Left renal pelvis (tissue), 4 donors: ENCODE measurements at places on chromosomes 12 and 14.

DNA sequence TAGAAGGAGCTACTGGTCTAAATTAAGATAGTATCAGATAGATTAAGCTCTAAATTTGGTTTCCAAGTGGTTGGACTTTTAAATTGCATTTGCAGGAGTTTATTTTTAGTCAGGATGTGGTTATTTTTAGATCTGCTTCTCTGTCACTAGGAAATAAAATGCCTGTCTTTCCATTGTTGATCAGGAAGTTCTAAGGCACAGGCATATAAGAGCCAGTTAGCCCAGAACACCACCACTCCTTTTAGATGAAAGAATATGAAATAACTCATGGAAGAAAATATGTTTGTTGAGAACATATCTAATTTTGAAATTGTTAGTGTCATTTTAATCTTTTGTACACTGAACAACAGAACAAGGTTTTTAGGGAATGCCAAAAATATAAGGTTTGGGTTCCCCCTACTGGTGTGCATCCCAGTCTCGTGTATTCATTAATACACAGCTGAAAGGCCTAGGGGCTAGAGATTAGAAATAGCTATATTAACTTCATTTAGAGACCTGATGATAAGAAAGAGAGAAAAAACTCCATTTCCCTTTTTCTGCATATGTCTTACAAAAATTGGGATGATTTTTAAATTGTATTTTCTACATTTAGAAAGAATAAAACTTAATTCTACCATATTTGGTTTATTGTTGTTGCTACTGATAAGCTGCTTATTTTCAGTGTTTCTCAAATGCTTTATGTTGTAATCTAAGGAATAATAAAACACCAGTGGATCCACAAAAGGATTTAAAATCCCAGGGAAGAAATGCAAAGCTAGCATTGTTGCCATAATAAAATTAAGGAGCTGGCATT lies 67.2 kb downstream of the RIC8B start:
- DNase-seq = peak; percentile 18

GRCh38 chr12:101685092-101685491 lies 12.3 kb upstream of the CHPT1 start:
- DNase-seq = no peak

GRCh38 chr14:74548881-74549280 lies 55.3 kb downstream of the ISCA2 start:
- DNase-seq = no peak

DNA sequence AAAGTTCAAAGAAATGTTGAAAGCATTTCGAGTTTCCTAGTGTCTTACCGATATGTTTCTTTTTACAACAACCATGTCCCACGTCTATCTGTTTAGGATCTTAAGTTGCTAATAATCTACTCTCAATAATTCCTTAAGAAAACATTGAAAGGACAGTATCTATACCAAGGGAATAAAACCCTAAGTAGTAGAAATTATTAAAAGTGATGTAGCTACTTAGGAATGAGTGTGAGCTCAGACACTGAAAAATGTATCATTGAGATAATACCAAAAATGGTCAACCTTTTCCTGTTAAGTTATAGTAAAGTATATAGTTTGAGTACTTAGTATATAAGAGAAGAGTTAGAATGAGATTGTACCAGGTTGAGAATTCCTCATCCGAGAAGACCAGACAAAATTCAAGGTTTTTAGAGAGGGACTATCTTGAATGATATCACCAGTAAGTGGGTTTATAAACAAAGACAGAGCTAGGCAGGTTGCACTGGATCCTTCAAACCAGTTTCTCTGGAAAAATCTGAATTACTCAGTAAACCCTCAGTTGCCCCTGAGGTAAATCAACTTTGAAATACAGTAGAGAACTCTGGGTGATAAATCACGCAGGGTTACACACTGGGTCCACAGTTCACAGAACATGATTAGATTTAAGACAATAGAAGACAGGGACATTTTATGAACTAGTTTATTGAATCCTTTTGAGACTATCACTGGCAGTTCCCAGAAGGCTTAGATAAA lies 96.8 kb downstream of the ERGIC2 start:
- DNase-seq = no peak

DNA sequence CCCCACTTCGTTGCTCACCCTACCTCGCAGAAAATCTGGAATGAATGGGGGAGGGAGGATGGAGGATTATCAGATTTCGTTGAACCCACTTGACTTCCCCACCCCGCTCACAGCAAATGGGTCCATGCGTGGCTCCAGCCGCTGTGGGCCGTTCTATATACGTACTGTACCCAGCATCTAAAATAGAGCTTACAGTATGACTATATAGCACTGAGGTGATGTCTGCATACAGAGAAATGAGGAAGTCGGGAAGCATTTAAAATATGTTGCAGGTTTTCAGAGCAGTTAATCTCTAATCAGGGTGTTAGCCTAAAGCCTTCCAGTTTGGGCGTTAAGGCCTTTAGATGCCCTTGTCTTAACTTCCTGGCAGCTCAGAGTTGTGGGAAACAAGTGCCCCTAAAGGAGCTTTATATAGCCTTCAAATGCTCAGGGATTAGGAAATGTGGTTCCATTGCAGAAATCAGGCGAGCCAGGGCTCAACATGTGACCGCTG lies 1.4 kb downstream of the BICDL1 start:
- no peak for DNase-seq

DNA sequence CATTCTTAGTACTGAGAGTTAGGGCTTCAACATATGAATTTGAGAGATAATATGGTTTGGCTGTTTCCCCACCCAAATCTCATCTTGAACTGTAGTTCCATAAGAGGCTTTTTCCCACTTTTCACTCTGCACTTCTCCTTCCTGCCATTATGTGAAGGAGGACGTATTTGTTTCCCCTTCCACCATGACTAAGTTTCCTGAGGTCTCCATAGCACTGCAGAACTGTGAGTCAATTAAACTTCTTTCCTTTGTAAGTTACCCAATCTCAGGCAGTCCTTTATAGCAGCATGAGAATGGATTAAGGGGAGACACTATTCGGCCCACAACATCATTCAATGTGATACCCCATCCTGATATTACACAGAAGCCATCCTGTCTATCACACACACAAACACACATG lies 36.8 kb upstream of the ALG10B start:
- DNase-seq = no peak

DNA sequence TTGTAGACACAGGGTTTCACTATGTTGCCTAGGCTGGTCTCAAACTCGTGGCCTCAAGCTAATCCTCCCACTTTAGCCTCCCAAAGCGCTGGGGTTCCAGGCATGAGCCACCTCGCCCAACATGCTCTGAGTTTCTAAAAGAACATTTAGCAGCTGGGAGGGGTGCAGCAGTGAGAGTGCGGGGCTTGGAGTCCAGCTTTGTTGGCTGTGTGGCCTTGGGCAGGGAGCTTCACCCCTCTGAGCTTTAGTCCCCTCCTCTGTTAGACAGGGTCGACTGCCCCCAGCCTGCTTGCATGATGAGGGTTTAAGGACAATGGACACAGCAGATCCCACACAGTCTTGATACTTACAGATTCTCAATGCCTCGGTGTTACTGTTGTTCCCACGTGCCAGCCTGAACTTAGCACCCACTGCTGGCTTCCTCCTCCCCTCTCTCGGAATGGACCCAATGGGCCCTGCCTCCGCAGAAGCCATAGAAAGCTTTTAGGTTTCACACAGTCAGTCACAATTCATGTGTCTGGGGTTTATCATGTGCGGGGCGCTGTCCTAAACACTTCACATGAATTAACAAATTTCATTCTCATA lies 54.6 kb downstream of the PSMA6 start:
- no peak for DNase-seq

DNA sequence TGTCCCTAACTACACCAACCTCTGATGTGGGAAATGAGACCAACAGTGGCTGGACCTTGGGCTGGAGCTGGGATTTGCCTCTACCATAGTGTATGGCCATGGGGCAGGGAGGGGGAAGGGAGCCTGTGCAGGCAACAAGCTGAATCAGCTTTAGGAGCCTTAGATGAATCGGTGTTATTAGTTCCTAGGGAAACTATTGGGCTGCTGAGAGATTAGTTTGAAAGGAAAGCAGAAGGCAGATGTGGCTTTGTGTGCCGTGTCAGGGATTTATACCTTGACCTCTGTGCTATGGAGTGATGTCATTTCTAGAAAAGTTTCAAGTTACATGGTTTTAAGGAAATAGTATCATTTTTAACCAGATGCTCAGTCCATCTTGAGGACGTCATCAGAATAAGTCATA lies 19.5 kb upstream of the GAS2L3 start:
- no peak for DNase-seq

DNA sequence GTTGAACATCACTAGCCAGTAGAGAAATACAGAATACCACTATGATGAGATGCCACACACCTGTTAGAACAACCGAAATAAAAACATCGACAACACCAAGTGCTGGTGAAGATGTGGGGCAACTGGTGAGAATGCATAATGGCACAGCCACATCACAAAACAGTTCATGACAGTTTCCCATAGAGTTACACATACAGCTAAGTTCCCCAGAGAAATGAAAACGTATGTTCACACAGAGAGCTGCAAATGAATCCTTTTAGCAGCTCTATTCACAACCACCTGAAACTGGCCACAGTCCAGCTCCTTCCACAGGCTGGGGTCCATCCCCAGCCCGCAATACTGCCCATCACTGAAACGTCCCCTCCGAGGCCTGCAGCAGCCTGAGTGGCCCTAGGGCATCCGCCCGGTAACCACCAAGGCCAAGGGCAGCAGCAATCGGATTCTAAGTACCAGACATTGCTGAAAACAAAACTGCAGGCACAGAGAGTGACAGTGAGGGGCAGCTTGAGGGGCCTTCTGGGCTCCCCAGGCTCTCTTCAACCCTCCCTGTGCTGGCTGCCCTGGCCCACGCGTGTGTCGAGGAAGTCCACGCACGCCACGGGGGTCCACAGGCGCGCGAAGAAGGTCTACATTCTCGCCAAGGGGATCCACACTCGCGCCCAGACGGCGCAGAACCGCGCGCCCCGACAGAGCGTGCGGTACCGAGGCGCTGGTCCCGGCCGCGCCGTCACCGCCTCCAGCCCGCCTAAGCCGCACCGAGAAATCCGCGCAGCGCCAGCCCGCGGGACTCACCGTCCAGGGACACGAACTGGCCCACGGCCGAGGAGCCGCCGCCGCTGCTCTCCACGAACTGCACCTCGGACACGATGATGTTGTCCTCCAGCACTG lies 903 bp downstream of the BRF1 start:
- no peak for DNase-seq

- DNase-seq = no peak
These were observed 76.9 kb upstream of the TMEM263 start for GRCh38 chr12:106878804-106879203.

- DNase-seq = no peak
These were observed 956 bp downstream of the GNPTAB start for GRCh38 chr12:101829639-101830366.

- no peak for DNase-seq
These were observed 1.3 kb upstream of the NUDT14 start for GRCh38 chr14:105182296-105183020.

- DNase-seq = no peak
These were observed 141.4 kb downstream of the MYRFL start for GRCh38 chr12:69966409-69966808.

DNA sequence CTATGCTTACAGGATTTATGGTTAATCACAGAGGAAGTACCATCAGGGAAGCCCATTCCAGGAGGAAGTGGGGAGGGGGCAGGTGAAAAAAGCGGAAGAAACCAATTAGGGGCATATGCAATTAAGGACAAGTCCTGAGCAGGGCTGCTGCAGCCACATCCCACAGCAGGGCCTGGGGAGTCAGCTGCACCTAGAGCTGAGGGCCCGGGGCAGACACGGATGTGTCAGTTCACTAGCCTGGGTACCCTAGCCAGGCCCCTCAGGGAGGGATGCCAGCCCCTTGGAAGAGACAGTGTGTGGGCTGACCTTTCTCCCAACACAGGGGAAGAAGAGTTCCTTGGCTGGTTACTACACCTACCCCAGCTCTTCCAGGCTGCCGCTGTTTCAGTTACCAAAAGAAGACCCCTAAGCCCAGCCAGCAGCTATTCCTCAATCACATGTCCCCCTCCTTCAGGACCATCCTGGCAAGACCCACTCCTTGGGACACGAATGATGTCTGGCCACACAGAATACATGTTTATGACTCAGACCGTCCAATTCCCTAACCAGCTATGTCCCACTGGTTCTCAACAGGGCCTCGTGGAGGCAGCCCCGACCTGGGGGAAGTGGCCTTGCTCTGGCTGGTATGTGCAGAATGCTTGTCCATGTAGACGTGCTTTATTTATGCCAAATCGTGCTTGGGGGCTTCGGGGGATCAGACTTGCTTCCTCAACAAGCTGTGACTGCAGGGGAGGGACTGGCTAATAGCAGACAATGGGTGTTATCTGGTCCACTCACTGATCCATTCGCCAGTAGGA lies 133.7 kb upstream of the RTL1 start:
- DNase-seq = no peak

- no peak for DNase-seq
These were observed 269.5 kb downstream of the FBXL14 start for GRCh38 chr12:1324910-1325309.

DNA sequence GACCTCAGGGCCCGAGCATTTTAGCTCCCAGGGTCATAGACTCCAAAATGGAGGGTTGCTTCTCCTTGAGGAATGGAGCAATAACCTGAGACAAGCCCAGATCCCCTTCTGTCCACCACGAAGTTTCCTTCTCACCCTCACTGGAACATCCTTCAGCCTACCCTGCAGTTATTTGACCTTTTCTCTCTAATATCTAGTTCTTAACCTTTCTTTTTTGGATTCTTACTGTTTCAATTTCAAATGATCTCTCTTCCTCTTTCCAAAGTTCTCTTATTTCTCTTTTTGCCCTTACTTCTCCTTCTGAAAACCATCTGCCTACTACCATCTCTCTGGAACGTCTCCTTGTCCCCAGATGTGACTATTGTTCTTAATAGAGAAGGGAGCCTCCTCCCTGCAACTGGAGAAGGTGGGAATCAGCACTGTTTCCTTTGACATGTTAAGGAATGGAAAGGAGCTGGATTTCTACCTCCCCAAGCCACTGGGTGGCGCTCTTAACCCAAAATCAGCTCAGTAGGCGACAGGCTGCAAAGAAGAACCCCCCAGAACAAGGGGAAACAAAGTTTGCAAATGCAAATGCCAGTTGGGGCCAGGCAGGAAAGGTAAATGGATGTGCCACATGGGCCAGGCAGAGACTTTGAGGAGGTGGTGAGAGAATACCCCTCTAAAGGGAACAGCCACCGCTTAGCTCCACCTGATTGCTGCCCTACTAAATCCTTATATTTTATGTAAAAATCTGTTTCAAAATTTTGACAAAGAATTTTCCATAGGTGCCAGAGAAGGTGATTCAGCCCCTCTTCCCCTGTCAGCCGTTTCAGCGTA lies 22.4 kb upstream of the PDE1B start:
- no peak for DNase-seq

DNA sequence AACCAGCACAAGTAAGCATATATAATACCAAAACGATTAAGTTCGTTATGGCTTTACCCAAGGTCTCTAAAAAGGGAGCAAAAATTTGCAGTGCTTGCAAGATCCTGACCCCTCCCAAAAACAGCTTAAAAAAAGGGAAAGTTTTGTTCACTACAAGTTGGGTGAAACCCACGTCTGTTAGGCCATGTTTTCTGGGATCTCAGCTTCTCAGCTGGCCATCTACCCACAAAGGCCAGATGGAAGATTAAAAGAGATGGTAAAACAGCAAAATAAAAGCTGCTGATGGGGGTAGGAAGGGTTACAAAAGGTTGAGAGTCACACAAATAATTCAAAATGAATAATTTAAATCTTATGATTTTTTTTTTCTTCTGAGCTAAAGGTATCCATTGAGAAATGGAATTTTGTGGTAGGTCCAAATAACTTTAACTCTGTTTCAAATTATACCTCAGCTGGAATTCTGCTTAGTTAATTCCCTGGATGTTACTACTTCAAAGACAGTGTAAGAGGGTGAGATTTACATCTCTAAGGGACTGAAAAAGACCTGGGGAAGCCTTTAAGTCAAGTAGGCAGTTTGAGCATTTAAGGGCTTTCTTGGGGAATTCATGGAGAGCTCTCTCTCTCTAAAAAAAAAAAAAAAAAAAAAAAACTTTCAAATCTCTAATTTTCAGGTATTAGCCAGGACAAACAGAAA lies 185.6 kb upstream of the NAV3 start:
- no peak for DNase-seq
